ENCODE measurements at places on chromosomes 13 and 19.

GRCh38 chr13:79912403-79912802 is 428.5 kb downstream of the SPRY2 start:
- no peak overlapping the region for H3K4me3 ChIP-seq
- no peaks in the 10 kb centered on the region for H3K4me1 ChIP-seq
- H3K36me3 ChIP-seq = no peaks in the 10 kb centered on the region
- no peak overlapping the region for H3K27ac ChIP-seq

- no peak overlapping the region for H3K4me3 ChIP-seq
- no peak for DNase-seq
- H3K27ac ChIP-seq = no peak overlapping the region
Observed at GRCh38 chr13:49517461-49517860, 21.7 kb downstream of the PHF11 start.

DNA sequence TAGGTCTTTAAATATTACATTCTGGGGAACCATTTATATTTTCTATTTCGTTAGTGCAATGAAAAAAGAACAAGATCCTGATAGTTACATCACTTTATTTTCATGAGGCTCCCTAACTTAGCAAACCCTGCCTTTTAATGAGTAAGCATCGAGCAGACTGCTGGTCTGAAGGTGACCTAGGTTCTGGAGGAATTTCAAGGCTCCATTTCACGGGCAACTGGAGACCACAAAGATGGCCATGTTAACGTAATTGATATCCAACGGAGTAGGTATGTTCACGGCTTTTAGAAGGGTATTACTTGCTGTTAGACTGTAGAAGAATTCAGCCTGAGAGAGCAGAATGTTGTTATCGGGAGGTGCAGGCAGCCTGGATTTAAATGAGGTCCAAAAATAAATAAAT is 1597.6 kb downstream of the EFNB2 start:
- H3K27ac ChIP-seq = no peak overlapping the region
- peaks cover 5% of the 10 kb centered on the region for H3K27me3 ChIP-seq
- no peak overlapping the region for H3K4me3 ChIP-seq

GRCh38 chr19:2034729-2035589 is 16.1 kb downstream of the MKNK2 start:
- no peak overlapping the region for H3K4me3 ChIP-seq
- no peak overlapping the region for H3K27ac ChIP-seq
- peak; percentile 75 for DNase-seq

DNA sequence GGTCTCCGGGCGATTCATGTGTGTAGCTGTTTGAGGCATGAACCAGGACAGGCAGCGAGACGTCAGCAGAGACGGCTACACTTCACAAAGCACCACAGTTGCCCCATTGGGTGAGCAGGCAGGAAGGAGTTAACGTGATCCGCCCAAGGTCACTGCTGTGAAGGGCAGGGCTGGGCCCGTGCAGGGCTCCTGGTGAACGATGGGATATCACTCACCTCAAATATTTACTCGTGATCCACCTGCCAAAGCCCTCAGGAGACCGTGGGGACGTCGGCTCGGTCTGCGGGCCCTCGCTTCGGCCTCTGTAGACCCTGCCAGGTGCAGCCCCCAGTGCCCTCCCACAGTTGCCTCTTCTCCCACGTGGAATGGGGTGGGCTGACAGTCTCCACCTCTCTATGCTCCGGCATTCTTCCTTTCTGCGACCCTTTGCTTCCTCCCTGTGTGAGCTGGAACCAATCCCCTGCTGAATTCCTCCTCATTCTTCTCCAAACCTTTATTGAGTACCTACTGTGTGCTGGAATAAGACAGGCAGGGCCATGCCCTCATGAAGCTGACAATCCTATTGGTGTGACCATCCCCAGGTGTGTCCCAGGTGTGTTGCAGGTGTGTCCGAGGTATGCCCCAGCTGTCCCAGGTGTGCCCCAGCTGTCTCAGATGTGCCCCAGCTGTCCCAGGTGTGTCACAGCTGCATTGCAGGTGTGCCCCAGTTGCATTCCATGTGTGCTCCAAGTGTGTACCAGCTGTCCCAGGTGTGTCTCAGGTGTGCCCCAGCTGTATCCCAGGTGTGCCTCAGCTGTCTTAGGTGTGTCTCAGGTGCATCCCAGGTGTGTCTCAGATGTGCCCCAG is 2.0 kb upstream of the GRK1 start:
- peak; percentile 3 for DNase-seq
- H3K4me3 ChIP-seq = no peak overlapping the region
- no peaks in the 10 kb centered on the region for H3K36me3 ChIP-seq
- no peaks in the 10 kb centered on the region for H3K27me3 ChIP-seq
- H3K4me1 ChIP-seq = no peaks in the 10 kb centered on the region

DNA sequence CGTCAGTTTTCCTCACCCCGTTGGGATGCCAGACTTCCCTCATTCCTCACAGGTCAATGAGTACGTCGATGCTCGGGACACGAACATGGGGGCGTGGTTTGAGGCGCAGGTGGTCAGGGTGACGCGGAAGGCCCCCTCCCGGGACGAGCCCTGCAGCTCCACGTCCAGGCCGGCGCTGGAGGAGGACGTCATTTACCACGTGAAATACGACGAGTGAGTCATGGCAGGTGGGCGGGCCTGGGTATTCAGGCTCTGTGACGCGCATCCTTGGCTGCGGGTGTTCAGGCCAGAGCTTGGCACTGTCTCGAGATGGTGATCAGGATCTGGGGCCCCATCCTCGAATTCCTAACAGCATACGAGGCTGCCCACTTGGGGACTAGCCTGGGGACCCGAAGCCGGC is 21.4 kb downstream of the UHRF1 start:
- H3K27ac ChIP-seq = no peak overlapping the region
- no peaks in the 10 kb centered on the region for H3K4me1 ChIP-seq
- peaks cover 64% of the 10 kb centered on the region for H3K36me3 ChIP-seq
- H3K27me3 ChIP-seq = no peaks in the 10 kb centered on the region

DNA sequence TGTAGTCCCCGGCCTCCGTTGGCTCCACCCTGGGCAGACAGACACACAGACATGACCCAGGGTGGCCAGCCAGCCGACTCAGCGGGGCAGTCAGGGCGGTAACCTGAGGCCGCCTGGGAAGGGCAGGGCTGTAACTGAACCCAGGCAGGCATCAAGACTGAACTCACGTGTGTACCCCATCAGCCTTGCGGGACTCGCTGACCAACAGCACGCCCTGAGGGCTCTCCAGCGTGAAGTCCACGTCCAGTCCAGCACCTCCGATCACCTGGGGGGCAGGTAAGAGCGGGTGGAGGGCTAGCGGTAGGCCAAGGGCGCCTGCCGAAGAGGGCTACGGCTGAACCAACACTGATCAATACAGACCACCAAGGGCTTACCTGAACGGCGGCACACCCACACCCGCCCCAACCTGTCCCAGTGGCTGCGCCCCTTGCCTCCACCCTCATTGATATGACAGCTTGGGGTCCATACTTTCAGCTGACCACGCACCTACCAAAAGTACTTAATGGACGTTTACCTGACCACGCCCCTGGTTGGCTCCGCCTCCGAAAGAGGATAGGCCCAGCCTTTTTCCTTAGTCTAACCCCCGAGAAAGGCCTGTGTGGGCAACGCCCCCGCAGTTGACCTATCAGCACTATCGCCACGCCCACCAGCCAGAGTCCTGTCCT is 791 bp downstream of the TMED1 start:
- H3K27me3 ChIP-seq = no peaks in the 10 kb centered on the region
- peaks cover 14% of the 10 kb centered on the region for H3K4me1 ChIP-seq
- peak overlapping the region; percentile 97 for H3K27ac ChIP-seq
- no peak for DNase-seq
- H3K4me3 ChIP-seq = peak overlapping the region; percentile 94
- peaks cover 6% of the 10 kb centered on the region for H3K36me3 ChIP-seq

GRCh38 chr19:30596813-30597399 is 224.7 kb downstream of the ZNF536 start:
- H3K36me3 ChIP-seq = no peaks in the 10 kb centered on the region
- peaks cover 7% of the 10 kb centered on the region for H3K27me3 ChIP-seq
- H3K27ac ChIP-seq = no peak overlapping the region
- H3K4me1 ChIP-seq = no peaks in the 10 kb centered on the region
- DNase-seq = no peak

- DNase-seq = no peak
- no peak overlapping the region for H3K27ac ChIP-seq
- peaks cover 17% of the 10 kb centered on the region for H3K4me1 ChIP-seq
- H3K27me3 ChIP-seq = peaks cover 3% of the 10 kb centered on the region
Observed at GRCh38 chr19:867855-868457, 8.5 kb downstream of the CFD start.
